Common myeloid progenitor, CD34-positive (primary cell): ENCODE measurements at places on chromosomes 7 and 10.

DNA sequence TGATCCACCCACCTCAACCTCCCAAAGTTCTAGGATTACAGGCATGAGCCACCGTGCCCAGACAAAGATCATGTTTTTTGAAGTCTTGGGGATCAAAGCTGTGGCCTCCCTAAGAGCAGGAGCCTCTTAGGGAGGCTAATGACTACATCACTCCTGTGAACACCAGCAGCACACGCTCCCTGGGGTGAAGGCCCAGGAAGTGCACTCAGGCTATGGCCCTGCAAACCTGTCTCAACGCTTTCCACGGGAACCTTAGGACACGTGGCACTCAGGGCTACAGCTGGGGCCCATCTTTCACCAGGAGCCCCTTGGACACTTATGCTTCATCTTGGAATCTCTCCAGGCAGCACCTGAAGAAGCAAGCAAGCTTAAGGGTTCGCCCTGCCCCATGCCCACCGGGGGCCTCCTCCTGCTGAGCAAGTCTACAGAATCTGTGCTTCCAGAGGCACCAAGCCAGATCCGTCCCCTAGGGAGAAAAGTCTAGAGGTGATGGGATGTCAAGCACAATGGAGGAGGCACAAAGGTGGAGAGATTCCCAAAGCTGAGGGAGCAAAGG is 18.4 kb downstream of the VSTM4 start:
- H3K27ac ChIP-seq = no peak overlapping the region
- H3K4me1 ChIP-seq = no peaks in the 10 kb centered on the region
- H3K4me3 ChIP-seq = no peak overlapping the region
- DNase-seq = no peak
- H3K36me3 ChIP-seq = no peaks in the 10 kb centered on the region

DNA sequence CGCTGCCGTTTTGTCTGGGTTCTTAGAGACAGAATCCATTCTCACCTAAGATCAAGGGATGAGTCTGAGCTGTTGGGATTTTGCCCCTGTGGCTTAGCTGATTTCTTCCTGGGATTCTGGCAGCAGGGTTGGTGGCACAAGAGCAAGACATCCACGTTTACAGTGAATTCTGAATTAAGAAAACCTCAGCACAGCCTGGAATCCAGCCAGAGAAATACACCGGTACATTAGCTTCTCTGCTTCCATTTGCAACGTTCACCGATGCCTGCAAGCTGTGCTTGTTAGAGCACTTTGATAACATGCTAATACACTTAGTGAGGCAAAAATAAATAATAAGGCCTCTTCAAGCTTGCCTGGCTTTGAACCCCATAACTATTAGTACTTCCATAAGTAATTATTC is 569.8 kb downstream of the CALN1 start:
- H3K4me1 ChIP-seq = no peaks in the 10 kb centered on the region
- H3K27ac ChIP-seq = no peak overlapping the region
- no peak for DNase-seq
- no peak overlapping the region for H3K4me3 ChIP-seq

DNA sequence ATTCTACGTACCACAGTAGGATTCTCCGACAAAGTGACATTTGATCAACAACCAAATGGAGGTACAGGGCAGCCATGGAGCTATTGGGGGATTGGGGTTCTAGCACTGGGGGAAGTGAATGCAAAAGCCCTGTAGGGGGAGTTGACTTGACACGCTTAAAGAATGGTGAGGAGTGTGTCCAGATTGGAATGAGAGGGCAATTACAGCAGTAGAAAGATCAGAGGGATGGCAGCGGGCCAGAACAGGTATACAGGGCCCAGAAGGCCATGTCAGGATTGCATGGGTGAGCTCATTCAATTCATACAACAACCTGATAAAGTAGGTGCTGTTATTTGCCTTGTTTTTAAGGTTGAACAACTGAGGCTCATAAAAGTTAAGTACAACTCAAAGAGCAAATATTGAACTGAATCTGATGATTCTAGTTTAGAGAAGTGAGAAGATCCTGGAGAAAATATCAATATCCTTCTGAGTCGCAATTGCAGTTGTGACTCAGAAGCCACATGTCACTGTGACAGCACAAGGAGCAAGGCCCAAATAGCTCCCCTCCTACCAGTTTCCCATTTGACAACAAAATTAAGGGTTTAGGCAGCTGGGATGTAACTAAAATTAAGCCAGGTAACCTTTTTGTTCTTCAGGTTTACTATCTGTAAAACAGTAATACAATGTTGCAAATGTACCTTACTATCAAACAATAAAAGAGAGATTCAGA is 28.0 kb upstream of the CTTNBP2 start:
- no peak overlapping the region for H3K27ac ChIP-seq
- H3K4me1 ChIP-seq = no peaks in the 10 kb centered on the region
- H3K36me3 ChIP-seq = no peaks in the 10 kb centered on the region
- H3K4me3 ChIP-seq = no peak overlapping the region
- no peak for DNase-seq
- no peaks in the 10 kb centered on the region for H3K27me3 ChIP-seq

DNA sequence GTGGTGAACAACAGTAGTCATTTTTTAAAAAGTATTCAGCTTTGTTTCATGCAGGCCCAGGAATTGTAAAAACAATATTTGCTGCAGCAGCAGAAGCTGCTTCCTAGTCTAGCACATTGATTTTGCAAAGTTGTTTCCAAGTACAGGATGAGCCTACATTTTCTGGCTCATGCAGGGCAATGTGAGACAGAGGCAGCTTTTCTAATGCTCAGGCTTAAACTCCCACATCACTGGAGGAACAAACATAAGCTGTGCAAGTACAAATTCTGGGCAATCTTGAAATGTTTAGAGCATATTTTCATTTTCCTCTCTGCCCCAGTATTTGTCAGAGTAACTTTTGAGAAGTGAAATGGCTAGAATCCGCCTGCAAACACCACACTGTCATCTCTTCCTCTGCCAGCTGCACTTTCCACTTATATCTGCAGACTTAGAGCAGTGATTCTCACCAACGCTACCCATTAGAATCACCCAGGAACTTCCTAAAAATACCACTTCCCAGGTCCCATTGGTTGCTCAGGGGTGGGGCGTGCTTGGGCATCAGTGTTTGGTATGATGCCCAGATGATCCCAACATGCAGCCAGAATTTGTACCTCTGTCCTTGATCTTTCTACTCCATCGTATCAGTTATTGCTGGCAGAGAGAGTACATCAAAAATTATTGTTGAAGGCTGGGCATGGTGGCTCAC is 304.1 kb upstream of the LRGUK start:
- H3K36me3 ChIP-seq = peaks cover 5% of the 10 kb centered on the region
- H3K27ac ChIP-seq = no peak overlapping the region
- DNase-seq = no peak
- no peaks in the 10 kb centered on the region for H3K27me3 ChIP-seq
- H3K4me3 ChIP-seq = no peak overlapping the region

GRCh38 chr10:26944261-26944882 is 83.6 kb upstream of the ABI1 start:
- H3K36me3 ChIP-seq = no peaks in the 10 kb centered on the region
- no peak for DNase-seq
- no peaks in the 10 kb centered on the region for H3K4me1 ChIP-seq
- no peak overlapping the region for H3K4me3 ChIP-seq
- peaks cover 4% of the 10 kb centered on the region for H3K27me3 ChIP-seq

DNA sequence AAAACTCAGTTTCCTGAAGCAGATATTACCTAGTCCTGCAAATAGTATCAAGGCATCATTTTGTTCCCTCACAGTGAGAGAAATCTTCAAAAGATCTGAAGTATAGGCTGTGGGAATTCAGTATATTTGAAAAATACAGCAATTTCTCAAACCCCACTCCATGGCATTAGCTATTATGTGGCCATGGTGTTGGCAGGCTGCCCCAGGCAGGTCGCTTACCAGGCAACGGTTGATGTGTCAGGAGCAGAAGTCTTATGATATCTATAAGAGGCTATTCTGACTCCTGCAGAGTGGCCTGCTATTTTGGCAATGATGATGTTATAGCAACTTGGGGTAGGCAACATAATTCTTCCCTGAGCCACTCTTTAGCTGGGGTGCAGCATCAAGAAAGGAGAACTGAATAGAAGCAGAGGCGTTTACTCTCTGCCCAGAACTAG is 187.9 kb downstream of the PLXDC2 start:
- peak; percentile 20 for DNase-seq
- H3K27ac ChIP-seq = peak overlapping the region; percentile 88
- H3K27me3 ChIP-seq = no peaks in the 10 kb centered on the region
- H3K4me1 ChIP-seq = peaks cover 11% of the 10 kb centered on the region

DNA sequence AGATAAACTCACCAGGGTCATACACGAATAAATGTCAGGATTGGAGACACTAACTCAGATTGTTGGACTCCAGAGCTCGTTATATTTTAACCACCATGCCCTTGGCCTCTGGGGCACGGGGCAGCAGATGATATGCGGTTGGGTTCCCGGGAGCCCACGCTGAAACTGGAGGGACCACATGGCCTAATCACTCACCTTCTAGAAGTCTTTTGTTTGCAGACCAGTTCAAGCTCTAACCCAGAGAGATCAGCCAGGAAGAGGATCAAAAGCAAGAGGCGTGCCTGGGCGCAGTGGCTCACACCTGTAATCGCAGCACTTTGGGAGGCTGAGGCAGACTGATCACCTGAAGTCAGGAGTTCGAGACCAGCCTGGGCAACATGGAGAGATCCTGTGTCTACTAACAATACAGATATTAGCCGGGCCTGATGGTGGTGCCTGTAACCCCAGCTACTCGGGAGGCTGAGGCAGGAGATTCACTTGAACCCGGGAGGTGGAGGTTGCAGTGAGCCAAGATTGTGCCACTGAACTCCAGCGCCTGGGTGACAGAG is 42.6 kb upstream of the ECHDC3 start:
- no peak overlapping the region for H3K4me3 ChIP-seq
- H3K4me1 ChIP-seq = peaks cover 6% of the 10 kb centered on the region
- no peak overlapping the region for H3K27ac ChIP-seq
- no peaks in the 10 kb centered on the region for H3K27me3 ChIP-seq

GRCh38 chr7:44709011-44709915 is 39.4 kb upstream of the ZMIZ2 start:
- H3K27ac ChIP-seq = no peak overlapping the region
- no peaks in the 10 kb centered on the region for H3K4me1 ChIP-seq
- H3K4me3 ChIP-seq = no peak overlapping the region
- no peaks in the 10 kb centered on the region for H3K27me3 ChIP-seq
- DNase-seq = no peak

DNA sequence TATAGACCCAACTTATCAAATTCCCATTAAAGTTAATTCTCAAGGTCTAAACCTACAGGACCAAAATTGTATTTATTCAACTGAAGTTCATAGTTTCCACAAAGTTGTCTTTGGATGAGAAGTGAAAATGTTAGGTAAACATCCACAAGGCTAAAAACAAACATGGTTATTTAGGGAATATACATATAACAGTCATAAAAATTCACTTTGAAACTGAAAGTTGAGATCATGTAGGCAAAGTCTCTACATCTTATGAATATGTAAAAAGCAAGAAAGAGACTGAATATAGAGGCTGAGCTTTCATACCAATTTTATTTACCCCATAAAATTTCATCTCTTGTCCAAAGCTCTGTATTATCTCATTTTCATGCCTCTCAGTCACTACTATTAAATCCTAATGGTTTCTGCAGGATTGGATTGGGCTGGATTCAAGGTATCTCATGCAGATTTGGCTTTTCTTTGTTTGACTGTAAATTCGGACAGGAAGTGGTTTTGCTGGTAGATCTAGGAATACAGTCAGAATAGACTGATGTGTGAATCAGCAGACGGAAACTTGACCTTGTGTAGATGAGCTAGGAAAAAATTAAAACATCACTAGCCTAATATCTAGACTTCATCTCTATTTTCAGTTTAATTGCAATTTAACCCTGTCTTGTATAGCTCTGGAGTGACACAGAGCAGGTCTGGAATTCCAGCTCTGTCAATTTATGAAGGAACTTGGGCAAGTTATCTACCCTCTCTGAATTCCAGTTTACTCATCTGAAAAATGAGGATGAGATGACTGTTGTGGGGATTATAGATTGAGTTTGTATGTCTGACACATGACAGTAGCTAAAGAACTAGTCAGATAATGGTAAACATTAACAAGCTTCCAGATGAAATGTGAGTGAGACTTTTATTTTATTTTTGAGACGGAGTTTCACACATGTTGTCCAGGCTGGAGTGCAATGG is 27.3 kb upstream of the SKAP2 start:
- H3K4me1 ChIP-seq = no peaks in the 10 kb centered on the region
- no peaks in the 10 kb centered on the region for H3K36me3 ChIP-seq
- no peak overlapping the region for H3K27ac ChIP-seq
- no peak for DNase-seq
- no peak overlapping the region for H3K4me3 ChIP-seq

DNA sequence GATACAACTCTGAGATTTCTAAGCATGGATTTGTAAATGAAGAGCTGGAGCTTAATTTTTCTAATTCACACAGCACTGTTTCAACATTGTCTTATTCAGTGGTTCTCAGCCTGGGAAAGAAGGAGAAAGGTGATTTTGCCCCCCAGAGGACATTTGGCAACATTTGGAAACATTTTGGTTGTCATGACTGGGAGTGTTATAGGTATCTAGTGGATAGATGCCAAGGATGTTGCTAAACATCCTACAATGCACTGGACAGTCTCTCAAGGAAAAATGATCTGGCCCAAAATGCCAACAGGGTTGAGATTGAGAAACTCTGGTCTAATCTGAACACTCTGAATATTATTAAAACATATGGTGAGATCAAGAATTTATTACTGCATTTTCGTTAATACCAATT is 3.8 kb upstream of the CAV2 start:
- H3K4me3 ChIP-seq = no peak overlapping the region
- no peak overlapping the region for H3K27ac ChIP-seq
- no peak for DNase-seq
- H3K36me3 ChIP-seq = no peaks in the 10 kb centered on the region
- peaks cover 9% of the 10 kb centered on the region for H3K27me3 ChIP-seq

- no peak overlapping the region for H3K4me3 ChIP-seq
- DNase-seq = peak; percentile 46
- H3K27ac ChIP-seq = no peak overlapping the region
- H3K36me3 ChIP-seq = no peaks in the 10 kb centered on the region
- peaks cover 13% of the 10 kb centered on the region for H3K4me1 ChIP-seq
- no peaks in the 10 kb centered on the region for H3K27me3 ChIP-seq
These were observed 104.9 kb downstream of the ADK start for GRCh38 chr10:74255888-74256357.

DNA sequence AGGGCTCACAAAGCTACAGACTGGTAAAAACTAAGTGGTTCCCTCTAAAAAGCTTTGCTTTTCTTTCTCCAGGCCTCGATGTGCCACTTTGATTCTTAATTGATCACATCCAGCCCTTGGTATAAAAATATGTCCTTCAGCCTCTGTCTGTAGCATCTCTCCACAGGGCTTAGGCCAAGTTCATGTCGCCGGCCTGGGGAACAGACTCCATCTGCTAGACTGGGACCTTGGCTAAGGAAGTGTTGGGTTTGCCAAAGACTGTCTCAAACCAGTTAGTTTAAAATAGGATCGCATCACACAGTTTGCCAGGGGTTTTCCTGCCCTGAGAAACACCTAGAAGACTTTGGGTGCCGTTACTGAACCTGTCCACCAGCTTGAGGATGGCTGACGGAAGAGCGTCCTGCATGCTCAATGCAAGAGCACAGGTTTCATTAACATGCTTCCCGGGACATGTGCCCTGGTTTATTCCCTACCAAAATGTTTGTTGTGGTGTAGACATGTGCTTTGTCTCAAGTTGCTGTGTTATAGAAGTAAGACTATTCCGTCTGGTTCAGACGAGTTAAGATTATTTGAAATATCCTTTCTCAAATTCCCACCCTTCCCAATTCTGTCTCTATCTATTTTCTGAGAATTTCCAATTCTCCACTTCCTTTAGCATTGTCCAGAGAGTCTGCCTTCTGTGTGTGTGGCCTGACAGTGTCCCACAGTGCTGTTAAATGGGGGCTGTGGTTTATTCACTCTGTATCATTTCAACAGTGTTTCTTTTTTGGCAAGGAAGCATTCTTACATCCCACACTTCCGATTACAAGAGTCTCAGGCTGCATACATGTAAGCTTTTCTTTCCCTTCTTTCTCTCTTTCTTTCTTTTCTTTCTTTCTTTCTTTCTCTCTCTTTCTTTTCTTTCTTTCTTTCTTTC is 334.7 kb downstream of the INHBA start:
- H3K36me3 ChIP-seq = no peaks in the 10 kb centered on the region
- H3K4me3 ChIP-seq = no peak overlapping the region
- no peak for DNase-seq
- H3K27me3 ChIP-seq = no peaks in the 10 kb centered on the region
